ENCODE measurements at places on chromosomes 7 and 10. TPM values are rescaled to one million over a fixed set of nuclear protein-coding genes. Genes with fewer than 3 reads are reported as not detected.

CPVL gene
- total RNA-seq = 0.13 TPM

ZNF239 gene
- total RNA-seq = 3.4 TPM

SLC26A4 gene
- total RNA-seq = 20.5 TPM

CALY gene
- not detected for total RNA-seq

ACSL5 gene
- total RNA-seq = 0.92 TPM

ADIRF gene
- total RNA-seq = 936 TPM

CLEC5A gene
- total RNA-seq = not detected

NUTM2B gene
- total RNA-seq = 0.31 TPM

MRPL32 gene
- 56.7 TPM for total RNA-seq

KLLN gene
- total RNA-seq = 0.56 TPM

Measured in aortic smooth muscle cell (primary cell).